ENCODE measurements at places on chromosomes 7 and 10.

DNA sequence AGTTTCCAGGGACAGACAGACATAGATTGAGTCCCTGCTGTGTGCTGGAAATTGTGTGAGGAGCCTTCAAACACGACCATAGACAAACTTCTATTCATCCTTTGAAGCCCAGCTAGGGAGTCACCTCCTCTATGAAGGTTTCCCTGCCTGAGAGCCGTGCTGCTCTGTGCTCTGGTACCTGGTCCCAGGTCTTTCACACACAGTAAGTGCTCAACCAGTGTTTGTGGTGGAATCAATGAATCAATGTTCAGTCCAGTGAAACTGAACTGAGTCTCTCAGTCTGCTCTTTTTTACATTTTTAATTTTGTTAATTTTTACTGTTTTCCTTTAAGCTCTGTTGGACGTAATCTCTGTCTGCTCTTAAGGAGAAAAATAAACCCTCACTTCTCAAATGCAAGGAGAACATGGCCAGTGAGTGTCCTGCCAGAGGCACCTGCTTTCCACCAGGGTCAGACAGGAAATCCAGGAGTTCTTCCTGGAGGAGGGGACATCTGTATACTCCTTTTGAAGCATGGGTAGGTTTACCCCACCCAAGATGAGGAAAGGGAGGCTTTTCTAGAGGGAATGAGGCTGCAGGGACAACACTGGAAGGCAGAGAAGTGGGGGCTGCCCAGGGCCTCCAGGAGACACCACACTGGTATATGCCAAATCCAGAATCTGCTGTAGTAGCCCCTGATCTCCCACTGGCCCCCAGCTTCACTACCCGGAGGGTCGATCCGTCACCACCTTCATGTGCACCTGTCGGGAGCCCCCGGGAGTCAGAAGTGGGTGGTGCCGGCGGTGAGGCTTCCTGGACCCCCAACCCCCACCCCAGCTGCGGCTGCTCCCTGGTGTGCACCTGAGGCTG lies 56.3 kb downstream of the MICALL2 start:
- DNase-seq = no peak

GRCh38 chr7:22485189-22485588 lies 14.8 kb downstream of the STEAP1B start:
- no peak for DNase-seq

GRCh38 chr7:123747620-123748141 lies 1.1 kb downstream of the WASL start:
- peak; percentile 40 for DNase-seq

DNA sequence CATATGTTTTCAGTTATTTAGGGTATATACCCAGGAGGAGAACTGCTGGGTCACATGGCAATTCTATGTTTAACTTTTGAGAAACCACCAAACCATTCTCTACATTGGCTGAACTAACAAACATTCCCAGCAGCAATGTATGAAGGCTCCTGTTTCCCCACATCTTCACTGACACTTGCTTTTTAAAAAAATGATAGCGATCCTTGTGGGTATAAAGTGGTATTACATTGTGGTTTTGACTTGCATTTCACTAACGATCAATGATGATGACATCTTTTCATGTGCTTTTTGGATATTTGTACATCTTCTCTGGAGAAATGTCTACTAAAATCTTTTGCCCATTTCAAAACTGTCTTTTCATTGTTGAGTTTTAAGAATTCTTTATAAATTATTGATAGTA lies 51.2 kb upstream of the ANAPC16 start:
- DNase-seq = no peak

DNA sequence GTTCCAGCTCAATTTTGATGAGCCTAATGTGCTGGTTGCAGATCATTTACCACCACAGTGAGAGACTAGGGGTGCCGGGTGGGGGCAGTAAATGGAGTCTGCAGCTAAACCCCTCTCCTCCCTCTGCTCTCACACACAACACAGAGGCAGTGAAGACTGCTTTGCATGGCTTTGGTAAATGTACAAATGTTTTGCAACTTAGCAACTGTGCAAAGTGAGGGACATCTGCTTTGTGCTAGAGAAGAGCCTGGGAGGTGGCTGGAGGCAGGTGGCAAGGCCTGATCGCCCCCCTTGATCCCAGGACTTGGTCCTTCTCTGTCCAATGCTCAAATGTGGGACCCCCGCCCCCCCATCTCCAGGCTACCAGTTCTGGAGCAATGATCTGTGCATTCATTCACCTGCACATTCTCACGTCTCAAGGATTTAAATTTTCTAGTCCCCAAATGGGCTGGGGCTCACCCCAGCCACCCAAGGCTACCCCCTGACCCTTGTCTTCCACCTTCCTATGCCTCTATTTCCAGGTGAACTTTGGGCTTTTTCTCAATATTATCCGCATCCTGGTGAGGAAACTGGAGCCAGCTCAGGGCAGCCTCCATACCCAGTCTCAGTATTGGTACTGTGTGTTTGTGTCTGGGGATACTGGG lies 11.6 kb downstream of the GHRHR start:
- DNase-seq = no peak

DNA sequence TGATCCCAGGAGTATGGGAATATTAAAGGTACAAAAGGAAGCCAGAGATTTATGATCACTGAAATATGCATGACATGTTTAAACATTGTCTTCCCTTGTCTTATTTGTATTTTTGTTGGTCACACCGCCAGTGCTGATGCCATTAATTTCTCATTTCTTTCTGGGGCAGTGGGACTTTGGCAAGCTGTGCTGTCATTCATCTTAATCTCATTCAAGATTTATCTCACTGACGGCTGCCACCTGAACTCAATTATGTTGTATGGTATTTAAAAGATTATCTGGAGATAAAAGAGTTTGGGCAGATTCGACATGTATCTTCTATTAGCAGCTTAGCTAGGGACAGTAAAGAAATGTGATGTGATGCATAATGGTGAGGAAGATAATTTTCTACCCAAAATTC lies 284.9 kb upstream of the PLXDC2 start:
- no peak for DNase-seq

- no peak for DNase-seq
Measured at GRCh38 chr10:118708571-118708970, 46.2 kb downstream of the CACUL1 start.

DNA sequence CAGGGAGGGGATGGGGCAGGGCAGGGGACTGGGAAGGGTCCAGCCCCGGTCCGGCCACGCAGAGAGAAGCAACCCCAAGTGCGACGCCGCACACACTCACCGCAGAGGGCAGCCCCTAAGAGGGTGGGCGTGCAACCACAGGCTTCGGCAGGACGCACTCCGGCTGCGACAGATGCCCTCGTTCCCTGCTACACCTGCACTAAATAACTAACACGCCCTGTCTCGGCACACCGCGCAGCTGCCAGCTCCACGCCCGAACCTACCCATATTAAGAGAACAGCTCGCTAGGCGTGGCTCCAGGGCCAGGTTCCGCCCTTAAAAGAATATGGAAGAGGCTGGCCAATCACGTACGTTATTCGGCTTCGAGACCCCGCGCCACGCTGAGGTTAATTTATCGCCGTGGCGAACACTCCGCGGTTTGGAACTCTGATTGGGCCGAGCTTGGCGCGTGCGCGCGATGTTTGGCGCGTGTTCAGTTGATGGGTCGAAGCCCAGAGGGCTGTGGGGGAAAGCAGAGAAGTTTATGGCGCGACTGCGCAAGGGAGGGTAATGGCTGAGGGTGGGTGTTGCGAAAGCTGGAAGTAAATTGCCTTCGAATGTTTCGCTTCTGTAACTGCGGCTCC lies 91.1 kb downstream of the OR13A1 start:
- no peak for DNase-seq

GRCh38 chr7:18212308-18212707 lies 184.7 kb upstream of the PRPS1L1 start:
- DNase-seq = no peak

DNA sequence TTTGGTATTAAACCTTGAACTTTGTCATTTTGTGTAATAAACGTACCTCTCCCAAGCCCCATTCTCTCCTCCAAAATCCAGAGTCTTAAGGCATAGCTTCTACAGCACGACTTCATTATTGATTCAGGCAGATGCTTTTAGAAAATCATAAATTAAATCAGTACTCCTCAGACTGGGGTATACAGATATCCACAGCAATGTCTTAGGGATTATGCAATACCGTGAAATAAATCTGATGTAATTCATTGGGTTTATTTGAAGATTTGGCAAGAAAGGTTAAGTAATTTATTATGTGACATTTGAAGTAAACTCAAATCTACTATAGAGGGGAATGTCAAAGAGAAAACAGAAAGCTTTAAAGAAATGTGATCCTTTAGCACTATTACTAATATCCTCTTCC lies 246.1 kb upstream of the PLXDC2 start:
- DNase-seq = no peak

- DNase-seq = no peak
Measured at GRCh38 chr7:74306730-74307469, 17.7 kb downstream of the CLIP2 start.

DNA sequence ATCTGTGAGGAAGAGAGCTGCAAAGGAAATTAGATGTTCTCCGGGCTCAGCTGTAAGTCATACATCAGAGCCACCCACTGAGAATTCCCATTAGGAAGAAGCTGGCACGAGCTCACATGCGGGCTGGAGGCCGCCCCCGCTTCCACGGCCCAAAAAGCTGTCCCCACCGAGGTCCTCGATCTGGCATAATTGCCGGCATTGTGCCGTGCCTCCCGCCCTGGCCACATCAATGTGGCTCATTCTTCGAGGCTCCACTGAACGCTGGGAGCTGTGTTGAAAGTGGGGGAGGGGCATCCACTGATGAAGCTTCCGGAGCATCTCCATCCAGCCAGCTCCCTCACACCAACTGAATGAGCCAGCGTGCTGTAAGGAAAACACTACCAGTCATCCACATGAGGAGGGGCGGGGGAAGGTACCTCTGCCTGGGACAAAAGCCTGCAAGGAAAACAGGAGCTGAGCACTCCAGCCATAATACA lies 173.1 kb downstream of the PTPRN2 start:
- DNase-seq = no peak

GRCh38 chr10:76885816-76886215 lies 751.8 kb downstream of the KCNMA1 start:
- no peak for DNase-seq

GRCh38 chr10:7896297-7896696 lies 78.0 kb downstream of the TAF3 start:
- no peak for DNase-seq

DNA sequence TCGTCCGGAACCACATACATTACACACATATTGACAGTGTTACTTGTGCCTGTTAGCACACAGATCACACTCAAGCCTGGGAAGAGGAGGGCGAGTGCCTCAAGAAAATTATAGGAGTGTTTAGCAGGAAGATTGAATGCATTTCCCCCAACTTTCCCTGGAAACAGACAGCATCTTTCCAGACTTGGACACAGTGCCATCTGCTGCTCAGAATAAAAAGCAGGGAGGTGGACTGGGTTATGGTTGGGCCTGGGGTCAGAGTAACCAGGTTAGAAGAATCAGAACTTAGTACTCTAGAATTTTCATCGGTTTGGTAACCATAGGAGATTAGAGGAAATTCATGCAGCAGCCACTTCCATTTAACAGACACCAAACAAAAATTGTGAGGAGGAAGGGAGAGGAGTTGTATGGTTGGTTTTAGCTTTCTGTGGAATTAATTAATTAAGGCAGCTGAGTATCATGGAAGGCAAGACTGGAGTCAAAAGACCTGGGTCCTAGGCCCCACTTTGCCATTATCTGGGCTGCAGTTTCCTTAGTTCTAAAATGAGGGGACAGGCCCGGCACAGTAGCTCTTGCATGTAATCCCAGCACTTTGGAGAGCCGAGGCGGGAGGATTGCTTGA lies 43.4 kb upstream of the OPTN start:
- no peak for DNase-seq

GRCh38 chr7:46197785-46198540 lies 276.9 kb upstream of the IGFBP3 start:
- peak; percentile 21 for DNase-seq

DNA sequence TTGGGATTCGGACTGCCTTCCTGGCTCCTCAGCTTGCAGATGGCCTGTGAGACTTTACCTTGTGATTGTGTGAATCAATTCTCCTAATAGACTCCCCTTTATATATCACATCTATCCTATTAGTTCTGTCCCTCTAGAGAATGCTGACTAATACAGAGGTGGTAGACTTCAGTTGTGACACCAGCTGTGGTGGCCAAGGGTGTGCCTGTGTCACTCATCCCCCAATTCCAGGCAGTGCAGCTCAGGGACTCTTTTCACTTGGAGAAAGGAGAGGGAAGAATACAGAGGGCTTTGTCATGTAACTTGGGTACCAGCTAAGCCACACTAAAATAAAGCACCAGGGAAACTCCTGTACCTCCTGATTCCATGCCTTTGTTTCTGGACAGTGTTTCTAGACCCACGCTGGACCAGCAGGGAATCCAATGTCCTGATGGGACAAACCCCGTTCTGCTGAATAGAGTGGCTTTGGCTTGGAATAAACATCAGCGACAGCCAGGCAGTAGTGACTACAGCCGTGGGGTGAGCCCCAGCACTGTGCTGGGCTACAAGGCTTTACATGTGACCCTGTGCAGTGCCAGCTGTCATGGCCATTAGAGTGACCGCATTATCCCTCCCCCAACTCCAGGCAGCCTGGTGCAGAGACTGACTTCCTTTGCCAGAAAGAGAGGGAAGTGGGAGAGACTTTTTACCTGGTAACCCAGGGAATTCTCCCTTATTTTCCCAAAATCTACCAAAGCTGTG lies 233.6 kb downstream of the ANK3 start:
- no peak for DNase-seq

- DNase-seq = no peak
Measured at GRCh38 chr7:137878333-137878961, 31.7 kb upstream of the DGKI start.

GRCh38 chr10:116810120-116810500 lies 39.2 kb upstream of the ENO4 start:
- no peak for DNase-seq

DNA sequence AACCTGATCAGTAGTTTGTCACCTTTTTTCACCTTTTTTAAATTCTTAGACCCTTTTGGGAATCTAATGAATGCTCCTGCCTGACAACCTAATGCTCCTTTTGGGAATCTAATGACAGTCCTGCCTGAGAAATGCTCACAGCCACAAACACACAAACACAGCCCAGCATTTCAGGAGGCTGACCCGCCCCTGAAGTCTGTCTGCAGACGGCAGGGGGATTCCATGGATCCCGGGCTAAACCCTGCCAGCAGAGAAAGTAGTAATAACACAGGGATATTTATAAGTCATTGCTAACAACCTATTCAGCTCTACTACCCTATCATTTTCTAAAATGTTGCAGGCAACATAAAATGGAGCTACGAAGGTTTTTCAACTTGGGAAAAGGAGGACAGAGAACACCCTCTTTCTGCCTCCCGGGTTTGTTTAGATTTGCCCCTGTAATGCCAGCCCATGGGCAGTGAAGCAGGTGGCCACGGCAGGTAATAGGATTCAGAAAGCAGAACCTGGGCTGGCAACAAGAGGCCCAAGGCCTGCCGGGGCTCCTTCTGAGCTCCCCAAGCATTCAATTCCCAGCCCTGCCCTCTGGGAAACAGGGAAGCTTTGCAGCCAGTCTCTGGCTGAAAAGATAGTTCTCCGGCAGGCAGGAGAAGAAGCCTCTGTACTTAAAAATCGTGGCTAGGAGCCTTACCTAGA lies 65.2 kb downstream of the CREB3L2 start:
- DNase-seq = no peak

GRCh38 chr10:7589748-7590147 lies 77.0 kb downstream of the ITIH5 start:
- DNase-seq = no peak

GRCh38 chr7:47651355-47652317 lies 69.7 kb upstream of the TNS3 start:
- DNase-seq = no peak
